GM12878 (cell line): ENCODE measurements at places on chromosomes 5 and 9.

- DNase-seq: no peak
Observed at GRCh38 chr9:121302786-121303185, 34.8 kb downstream of the GSN start.

DNA sequence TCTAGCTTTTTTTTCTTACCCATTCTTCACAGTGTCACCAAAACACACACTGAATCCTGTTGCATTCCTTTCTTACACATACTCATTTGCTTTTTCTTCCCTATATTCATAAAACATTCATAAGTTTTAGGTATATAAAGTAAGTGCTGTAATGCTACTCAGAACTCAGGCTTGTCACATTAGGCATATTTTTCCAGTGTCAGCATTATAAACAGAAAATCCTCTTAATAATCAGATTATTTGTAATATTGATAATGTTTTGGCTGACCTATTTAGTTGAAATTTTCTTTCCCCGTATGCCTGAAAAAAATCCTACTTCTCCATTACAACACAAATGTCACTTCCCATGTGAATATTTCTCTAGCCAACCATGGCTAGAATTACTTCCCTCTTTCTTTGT lies 743.0 kb upstream of the NUDT12 start:
- no peak for DNase-seq

- no peak for DNase-seq
Observed at GRCh38 chr9:27701016-27701415, 127.7 kb upstream of the C9orf72 start.

DNA sequence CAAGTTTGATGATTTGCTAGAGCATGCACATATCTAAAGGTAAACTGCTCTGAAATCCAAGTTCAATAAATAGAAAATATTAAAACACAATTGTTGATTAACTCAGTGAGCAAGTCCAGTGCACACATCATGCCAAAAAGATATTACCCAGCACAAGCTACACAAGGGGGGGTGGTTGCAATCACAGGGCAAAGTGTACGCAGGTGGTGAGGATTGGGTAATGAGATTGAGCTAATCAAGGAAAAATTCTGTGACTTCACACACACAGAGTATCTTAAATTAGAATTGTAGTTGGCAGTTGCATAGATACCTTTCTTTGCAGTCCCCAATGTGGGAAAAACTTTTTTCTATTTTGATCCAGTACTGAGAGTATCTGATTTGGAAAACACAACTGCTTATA lies 156.1 kb upstream of the NTRK2 start:
- DNase-seq: no peak

DNA sequence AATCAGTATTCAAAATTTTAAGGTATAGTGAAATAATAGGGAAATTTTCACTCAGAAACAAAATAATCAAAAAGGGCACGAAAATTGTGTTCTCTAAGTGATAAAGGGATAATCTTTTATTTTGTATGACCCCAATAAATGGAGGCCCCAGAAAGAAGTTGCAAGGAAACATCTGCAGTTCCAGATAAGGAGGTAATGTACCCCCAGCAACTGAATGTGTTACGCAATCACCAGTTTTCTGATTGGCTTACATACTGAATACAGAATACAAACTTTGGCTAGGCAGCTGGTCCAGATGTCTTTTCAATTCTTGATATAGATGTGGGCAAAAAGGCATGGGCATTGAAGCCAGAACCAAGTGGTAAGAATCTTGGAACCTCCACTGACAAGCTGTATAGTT lies 1.7 kb upstream of the TOPORS start:
- DNase-seq: no peak

DNA sequence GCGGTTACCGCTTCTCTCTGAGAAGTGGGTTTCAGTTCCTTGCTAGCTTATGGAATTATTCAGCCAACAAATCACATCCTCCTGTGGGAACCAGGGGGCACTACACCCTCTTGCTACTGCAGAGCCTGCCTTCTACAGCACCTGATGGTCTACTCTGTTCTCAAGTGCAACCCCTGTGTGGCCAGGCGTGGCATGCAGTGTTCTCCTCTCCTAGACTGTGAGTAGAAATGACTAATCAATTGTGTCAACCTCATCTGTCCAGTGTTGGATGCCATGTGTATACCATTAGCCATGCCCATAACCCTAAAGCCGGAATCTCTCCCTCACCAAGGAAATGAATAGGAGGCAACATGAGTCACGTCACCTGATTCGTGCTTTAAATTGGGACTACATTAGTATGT lies 117.2 kb upstream of the LIFR start:
- DNase-seq: no peak

DNA sequence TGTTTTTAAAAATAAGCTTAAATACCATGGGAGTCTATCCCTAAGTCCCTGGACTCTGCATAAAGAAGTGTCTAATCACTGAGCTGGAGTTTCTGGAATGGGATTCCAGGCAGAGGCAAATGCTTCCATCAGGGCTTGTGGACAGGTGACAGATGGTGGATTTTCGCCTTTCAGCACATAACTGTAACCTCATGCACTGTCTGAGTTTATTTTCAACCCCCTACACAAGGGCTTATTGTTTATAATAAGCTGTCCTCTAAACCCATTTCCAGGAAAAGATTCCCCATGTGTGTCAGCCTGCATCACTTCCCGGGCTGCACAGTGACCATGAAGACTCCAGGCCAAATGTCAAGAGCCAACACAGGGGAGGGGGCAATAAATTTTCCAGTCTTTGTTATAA lies 264.0 kb downstream of the PIK3R1 start:
- no peak for DNase-seq

DNA sequence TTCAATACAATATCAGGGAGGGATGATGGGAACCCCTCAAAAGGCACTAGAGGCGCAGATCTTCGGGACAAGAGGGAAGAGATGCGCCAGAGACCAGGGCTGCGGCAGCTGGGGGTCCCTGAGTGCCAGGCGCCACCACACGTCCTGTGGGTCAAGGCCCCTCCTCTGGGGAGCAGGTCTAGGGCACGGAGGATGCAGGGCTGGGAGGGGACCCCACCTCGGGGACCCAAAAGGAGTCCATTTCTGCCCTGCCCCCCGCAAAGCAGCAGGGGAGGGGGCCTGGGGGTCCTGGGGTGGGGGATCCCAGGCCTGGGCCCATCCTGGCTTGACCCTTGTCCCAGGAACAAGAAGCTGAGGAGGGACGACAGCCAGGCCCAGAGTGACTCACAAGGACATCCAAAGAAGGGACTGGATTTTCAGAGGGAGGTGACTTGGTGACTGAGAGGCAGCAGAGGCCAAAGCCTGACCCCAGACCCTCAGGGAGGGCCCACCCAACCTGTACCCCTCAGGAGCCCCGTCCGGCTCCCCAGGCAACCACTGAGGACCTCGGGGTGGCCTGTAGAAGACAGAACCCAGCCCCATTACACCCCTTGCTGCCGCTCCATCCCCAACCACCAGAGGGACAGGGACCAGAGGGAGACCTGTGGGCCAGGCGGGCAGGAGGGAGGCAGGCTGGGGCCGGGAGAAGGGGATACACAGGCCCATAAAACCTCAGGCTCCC lies 54.2 kb downstream of the LRSAM1 start:
- no peak for DNase-seq

- no peak for DNase-seq
Observed at GRCh38 chr9:32877103-32877502, 93.8 kb downstream of the TMEM215 start.

DNA sequence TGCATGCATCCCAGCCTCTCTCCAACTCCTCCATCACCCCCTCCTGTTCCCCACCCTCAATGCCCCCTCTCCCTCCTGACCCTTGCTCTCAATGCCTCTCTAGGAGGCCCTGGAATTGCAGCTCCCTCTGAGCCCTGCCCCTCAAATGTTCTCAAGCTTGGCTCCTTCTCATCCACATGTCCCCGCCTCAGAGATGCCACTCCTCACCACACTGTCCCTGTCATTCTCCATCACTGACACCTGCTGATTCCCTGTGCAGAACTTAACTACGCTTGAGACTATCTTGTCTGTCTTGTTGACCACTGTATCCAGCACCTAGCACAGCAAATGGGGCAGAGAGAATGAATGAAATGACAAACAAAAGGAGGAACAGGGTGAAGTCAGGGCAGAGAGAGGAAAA lies 314.4 kb downstream of the SPOCK1 start:
- no peak for DNase-seq

- no peak for DNase-seq
Observed at GRCh38 chr5:178121391-178122276, 8.3 kb downstream of the N4BP3 start.

GRCh38 chr9:121902461-121903135 lies 190.5 kb downstream of the TTLL11 start:
- peak; percentile 15 for DNase-seq

DNA sequence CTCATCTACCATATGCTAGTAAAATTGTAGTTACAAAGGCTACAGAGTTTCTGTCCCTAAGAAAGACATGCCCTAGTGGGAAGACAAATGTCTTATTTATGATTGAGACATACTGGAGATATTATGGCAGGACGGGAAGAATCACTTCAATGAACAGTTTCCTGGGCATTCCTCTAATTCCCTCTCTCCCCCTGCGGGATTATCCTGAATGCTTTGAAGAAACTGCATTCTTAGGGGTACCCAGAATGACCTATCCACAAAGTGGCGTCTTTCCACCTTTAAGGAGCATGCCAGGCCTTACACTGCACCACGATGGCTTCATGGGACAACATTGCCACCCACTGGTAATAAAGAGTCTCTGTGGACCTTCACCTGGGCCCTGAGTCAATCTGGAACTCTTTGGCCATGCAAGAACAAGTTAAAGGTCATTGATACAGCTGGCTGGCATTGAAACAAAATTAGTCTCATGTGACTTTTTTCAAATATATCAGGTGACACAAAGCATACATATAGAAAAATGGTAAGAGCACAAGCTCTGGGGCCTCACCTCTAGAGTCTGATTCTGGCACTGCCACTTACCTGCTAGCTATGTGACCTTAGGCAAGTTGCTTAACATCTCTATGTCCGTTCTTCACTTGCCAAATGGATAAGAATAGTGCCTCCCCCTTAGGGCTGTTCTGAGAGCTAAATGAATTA lies 32.0 kb downstream of the ANKRD55 start:
- DNase-seq: peak; percentile 90

DNA sequence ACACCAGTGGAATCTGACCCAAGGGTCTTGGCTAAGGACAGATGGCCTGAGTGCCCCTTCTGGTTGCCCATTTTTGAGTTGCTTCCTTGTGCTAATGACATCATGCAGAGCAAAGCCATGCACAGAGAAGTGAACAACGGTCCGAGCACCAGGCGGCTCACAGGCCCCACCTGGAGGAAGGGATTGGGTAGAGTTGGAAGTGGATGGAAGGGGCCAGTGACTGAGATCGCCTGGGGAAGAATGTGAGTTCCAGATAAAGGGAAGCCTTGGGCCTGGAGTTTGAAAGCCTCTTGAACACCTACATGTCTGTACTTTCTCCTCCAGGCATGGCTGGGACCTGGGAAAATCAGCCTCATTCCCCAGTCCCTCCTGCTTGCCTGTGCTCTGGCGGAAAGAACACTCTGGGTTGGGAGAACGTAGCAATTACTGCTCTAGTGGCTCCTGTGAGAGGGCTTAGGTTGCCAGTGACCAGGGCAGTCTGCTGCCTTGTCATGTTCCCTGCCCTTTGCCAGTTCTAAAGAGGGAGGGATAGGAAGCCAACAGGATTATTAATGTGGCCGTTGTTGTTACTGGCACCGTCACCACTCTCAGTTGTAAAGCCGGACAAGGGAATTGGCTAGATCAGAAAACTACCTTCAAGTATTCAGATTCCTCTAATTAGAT lies 62.5 kb upstream of the PTPN3 start:
- DNase-seq: no peak

- no peak for DNase-seq
Observed at GRCh38 chr9:29701559-29701958, 2128.3 kb upstream of the C9orf72 start.

DNA sequence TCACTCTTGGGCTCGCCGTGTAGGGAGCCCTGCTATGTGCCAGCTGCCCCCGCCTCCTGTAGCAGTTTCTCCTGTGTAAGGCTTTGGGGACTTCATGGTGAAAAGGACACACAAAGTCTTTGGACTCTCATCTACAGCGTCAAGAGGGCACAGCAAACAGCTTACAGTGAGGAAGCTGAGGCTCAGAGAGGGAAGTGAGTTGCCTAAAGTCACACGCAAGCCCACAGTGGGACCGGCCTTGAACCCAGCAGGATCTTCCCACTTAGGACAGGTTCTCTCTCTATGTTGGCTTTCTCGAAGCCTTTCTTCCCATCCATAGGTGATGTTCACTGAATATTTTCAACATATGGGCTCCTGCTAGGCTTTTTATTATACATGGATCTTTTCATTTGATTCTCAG lies 9.8 kb upstream of the PRRX2 start:
- DNase-seq: no peak

DNA sequence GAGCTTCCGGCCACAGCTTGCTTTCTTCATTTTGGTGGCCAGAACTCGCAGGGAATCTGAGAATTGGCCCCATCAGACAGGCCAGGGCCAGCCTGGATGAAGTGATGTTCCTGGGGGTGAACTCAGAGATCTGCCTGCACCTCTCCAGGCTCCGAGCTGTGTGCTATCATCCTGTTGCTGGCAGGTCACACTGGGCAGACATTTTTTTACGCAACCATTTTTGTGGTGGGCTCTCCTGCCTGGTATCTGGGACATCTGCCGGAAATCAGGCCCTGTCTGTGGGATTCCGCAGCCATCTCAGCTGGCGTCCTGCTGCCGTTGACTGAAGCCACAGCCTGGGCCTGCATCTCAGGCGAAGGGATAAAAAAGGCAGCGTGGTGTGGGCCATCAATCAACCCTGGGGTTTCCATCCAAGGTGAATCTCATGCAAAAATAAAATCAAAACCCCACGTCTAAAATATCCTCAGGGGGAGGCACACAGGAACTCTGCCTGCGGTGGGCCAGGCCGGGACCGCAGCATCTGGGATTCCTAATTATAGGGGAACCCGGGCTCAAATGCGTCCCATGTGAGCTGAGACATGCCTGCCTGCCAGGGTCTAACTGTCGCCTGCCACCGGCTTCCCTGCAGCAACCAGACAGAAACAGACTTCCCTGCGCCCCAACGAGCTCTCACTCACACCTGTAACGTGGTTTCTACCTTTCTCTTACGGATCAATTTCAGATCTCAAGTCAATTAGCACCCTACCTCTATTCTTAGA lies 174.3 kb downstream of the SYK start:
- no peak for DNase-seq

DNA sequence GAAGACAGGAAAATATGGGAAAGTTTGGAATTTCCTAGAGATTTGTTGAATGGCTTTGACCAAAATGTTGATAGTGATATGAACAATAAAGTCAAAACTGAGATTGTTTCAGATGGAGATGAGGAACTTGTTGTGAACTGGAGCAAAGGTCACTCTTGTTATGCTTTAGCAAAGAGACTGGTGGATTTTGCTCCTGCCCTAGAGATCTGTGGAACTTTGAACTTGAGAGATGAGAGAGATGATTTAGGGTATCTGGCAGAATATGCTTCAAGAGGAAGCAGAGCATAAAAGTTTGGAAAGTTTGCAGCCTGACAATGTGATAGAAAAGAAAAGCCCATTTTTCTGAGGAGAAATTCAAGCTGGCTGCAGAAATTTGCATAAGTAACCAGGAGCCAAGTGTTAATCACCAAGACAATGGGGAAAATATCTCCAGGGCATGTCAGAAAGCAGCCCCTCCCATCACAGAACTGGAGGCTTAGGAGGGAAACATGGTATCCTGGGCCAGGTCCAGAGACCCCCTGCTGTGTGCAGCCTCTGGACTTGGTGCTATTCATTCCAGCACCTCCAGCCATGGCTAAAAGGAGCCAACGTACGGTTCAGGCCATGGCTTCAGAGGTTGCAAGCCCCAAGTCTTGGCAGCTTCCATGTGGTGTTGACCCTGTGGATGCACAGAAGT lies 114.3 kb upstream of the STARD4 start:
- no peak for DNase-seq
